Iris pigment epithelial cell (primary cell): ENCODE measurements at places on chromosomes 7 and 10.
A peak's percentile ranks its signal among the peaks of the same experiment; 100 is the strongest.

GRCh38 chr7:105269397-105269796, 119.3 kb downstream of the SRPK2 start:
- peak; percentile 3 for DNase-seq

DNA sequence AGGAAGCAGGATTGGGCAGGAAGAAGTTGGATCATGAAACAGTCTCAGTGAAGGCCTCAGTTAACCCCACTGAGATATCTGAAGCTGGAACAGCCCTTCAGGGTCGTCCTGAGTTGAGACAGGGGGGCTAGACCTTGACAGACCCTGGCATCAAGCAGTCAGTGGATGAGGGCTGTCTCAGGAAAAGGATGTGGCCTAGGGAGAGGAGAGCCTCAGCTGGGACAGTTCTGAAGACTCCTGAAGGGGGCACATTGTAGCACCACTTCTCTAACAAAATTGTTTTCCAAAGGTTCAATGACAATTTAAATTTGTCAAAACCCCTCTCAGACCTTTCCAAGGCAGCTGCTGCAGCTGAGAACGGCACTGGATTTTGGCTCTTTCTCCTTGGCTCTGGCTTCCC, 15.8 kb upstream of the SLK start:
- DNase-seq, result no peak

- DNase-seq, result no peak
These were observed 47.8 kb downstream of the SHH start for GRCh38 chr7:155764438-155764793.

GRCh38 chr10:24054421-24054820, 154.5 kb upstream of the KIAA1217 start:
- no peak for DNase-seq

DNA sequence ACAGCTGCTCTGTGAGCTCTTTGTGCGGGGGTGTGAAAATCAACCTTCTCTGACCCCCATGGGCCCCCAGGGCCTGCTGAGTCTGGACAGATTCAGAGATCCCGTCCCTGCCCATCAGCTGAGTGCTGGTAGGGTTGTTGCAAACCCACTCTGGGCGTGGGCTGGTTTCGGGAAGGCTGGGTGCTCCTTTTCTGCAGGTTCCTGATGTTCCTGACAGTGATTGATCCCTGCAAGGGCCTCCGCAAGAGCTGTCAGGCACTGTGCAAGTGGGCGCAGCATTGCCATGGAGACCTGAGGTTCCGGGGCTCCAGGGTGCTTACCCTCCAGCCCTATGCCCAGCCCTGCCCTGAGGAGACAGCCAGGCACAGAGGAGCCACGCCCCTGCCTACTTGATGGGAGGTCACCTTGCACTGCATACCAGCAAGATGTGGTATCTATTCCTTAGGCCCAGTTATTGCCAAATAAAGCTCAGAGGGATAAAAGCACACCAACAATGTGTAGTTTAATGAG, 44.3 kb upstream of the INPP5A start:
- DNase-seq, result no peak

DNA sequence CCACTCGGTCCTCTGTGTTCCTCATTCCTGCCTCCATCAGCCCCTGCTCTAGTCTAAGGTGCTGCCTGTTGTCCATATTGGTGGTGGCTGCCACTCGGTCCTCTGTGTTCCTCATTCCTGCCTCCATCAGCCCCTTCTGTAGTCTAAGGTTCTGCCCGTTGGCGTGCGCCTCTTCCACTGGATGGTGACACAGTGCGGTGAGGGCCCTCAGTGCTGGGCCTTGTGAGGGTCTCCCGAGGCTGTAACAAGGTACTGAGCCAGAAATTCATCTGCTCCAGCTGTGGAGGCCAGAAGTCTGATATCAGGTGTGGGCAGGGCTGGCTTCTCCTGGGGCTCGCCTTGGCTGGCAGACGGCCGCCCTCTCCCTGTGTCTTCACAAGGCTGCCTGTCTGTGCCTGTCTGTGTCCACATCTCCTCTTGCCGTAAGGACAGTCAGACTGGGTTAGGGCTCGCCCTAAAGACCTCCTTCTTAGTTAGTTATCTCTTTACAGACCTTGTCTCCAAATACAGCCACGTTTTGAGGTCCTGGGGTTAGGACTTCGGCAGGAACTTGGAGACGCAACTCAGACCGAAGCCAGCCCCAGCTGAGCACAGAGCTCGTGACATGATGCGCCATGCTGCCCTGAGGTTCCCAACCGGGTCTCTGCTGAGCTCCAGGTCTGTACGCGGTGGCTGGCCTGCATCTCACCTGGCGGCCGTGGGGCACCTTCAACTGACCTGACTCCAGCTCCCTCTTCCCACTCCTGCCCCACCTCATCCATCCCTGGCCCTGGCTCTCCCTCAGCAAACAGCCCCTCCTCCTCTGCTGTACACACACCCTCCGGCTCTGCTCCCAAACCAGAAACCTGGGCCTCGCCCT, 181.4 kb upstream of the SHH start:
- DNase-seq, result no peak
